ENCODE measurements at places on chromosomes 5 and 9. TPM values are rescaled to one million over a fixed set of nuclear protein-coding genes. Genes with fewer than 3 reads are reported as not detected.
A peak's percentile ranks its signal among the peaks of the same experiment; 100 is the strongest.

- no peak for DNase-seq
Measured at GRCh38 chr9:33040792-33041431, 15.8 kb downstream of the DNAJA1 start.

GRCh38 chr5:52989781-52990527 is 802 bp downstream of the ITGA2 start:
- DNase-seq, result peak; percentile 62

DNA sequence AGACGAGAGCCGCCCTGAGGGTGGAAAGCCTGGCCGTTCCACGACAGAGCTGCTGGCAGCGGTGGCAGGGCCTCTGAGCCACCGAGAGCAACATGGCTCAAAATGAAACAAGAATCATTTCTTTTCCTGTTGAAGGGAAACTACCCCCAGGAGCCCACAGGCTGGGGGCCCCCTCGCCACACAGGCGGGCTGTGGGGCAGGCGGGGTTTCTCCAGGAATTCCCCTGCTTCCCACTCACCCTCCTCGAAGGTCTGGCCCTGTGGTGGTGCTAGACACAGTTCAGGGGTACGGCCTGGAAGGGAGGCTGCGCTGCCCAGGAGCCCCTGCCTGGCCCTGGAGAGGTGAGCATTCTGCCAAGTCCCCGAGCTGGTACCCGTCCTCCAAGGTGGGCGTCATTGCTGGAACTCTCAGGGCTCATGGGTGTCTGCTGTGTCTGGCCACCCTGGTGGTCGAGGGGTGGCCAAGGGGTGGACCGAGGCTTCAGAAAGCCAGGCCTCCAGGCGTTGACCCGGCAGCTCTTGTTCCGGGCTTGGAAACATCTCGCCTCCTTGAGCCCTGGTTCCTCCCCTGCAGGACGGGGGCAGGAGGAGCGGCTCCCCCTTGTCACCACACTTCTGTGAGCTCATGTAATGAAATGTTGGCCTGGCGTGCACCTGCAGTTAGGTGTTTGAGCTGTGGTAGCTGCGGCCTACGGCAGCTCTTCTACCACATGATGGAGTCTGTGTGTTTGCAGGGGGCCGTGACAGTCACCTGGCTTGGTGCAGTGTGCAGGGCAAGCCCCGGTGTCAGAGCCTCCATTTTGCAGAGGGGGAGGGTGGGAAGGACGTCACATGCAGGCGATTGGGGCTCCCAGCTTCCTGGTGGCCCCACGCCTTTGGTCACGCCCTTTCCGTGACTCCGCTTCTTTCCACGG is 65.3 kb downstream of the RXRA start:
- peak; percentile 89 for DNase-seq

PTPA gene
- 71.9 TPM for total RNA-seq

TMEFF1 gene
- 0.27 TPM for total RNA-seq
